ENCODE measurements at places on chromosomes 11 and 22.

DNA sequence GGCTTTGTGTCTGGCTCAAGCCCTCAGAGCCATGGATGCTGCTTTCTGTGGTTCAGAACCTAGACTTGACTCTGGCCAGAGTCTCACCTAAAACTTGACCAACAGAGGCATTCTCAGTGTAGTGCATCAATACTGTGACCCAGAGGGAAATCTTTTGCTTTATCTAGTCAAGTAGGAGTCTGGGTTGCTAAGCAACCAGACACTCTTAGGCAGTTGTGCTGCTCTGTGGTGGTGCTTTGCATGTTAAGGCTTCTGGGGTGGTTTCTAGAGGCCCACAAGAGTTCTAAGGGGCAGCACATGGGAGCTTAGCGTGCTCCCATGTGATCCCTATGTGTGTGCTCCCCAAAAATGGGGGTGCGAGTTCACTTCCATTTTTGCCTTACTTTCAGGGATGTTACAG is 224.6 kb upstream of the PLET1 start:
- no peak for DNase-seq

- DNase-seq, result no peak
These were observed 2.1 kb downstream of the OR5B21 start for GRCh38 chr11:58505849-58506248.

- DNase-seq, result no peak
These were observed 62.1 kb upstream of the NUP50 start for GRCh38 chr22:45101515-45102227.

DNA sequence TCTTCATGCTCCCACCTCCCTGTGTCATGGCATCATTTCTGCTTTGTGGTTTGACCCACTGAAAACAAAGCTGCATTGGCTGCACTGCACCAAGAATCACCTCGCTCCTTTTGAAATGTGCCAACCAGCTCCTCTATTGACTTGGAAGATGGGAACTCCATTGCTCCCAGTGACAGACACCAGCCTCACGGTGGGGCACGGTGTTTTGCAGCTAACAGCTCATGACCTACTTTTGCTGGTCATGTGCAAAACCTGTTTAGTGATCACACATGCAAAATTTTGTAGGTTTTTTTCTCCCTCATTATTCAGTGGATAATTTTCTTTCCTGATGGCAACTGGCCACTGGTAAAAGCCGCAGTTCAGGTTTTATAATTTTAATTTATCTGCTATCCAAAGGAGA is 36.8 kb downstream of the ARFGAP2 start:
- no peak for DNase-seq

- no peak for DNase-seq
These were observed 16.1 kb upstream of the PCF11 start for GRCh38 chr11:83140691-83141455.

DNA sequence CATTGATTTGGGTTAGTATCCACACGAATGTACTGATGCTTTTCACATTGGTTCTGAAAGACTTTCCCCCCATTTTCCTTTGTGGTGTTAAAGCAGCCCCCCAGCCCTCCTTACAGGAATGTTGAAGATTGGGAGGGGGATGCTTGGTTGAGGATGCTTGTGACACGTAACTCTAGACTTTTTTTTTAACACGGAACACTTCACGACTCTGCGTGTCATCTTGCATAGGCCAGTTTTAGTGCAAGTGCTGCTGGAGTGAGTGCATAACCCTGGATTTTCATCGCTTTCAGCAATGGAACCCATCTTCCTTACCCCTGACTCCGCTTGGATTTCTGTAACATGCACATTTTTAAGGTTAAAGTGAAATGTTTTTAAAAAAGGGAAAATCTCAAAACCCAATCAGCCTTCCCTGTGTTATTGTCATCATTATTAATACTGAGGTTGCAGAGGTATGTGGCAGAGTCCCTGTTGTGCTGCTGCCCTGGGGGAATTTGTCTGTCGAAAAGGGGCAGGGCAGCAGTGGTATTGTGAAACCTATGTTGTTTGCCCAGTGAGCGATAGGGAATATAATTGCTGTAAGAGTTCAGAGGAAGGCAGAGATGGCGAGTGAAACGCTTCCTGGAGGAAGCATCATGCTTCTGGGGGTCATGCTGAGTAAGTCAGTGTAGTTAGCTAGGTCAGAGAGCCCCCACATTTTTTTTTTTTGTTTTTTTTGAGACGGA is 12.1 kb downstream of the CECR2 start:
- no peak for DNase-seq

DNA sequence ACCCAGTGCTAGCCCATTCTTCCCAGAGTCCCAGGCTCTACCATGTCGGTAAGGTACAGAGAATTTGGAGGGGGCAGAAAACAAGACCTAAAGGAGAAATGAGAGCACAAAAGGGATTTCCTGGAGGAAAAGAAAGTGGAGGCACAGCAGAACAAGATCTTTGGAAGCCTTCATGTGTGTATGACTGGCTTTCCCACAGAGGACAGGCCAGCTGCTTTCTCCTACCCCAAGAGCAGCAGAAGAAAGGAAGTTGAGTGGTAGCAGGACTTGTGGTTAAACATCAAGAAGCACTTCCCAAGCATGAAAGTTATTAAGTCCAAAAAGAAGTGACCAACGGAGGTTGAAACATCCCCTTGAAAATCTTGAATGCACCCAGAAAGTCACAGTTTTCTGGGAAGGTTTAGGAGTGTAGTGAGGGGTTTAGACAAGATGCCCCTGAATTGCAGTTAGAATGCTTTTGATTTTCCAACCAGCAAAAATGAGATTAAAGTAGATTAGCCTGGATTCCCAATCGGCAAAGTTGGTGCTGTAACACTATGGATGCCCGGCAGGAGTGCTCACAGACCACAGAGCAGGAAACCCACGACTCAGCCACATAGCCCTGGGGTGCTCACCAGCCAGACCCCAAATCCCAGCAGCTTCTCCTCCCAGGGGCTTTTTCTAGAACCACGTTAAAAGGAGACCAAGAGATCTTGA is 608 bp downstream of the TMPRSS13 start:
- no peak for DNase-seq

DNA sequence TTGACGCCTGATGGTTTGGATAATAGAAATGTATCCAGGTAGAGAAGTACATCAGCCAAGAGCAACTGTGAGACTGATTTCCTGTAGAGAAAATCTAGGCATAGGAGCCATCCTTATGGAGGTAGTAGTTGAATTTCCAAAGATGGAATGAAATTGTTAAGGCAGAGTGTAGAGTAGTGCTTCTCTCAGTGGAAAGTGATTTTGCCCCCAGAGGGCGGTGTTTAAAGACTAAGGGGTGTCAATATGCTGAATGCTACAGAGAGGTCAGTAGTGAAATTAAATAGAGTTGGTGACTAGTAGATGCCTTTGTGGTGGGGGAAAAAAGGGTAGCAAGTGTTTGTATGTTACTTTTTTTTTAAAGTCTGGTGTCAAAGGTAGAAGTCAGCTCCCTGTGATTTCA is 54.5 kb downstream of the TRIM44 start:
- no peak for DNase-seq

- no peak for DNase-seq
These were observed 538.1 kb downstream of the SOX6 start for GRCh38 chr11:15818132-15818842.

DNA sequence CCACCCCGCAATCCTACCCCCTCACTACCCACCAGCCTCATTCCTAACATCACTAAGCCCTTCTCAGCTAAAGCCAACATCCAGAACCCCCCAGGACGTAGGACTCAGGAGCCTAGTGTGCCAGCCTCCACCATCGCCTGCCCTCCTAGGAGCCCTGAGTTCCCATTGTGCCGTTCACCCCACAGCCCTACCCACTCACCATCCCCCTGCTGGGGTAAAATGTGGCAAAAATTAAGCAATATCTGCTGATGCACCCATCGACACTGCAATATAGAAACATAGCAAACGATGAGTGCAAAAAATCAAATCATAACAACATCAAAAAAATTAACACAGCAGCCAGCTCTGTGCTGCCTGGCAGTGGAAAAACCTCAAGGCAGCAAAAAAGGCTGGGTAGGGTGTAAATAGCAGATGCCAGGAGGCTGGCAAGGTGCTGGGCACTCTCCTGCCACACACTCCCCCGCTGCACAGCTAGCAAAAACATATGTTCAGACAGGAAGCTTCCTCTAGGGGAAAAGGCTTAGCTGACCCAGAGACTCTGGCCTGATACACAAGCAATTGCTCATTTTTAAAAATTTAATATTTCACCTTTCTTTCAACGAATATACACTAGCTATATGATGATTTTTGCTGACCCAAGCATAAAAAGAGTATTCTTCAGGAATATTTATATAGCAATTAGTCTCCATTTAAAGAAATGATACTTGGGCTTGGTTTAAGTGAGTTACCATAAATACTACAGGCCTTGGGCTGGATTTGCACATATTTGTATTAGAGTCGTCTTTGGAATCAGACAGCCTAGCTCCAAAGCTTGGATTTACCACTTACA is 33.8 kb downstream of the PRDM10 start:
- DNase-seq, result no peak

- peak; percentile 33 for DNase-seq
These were observed 41.1 kb downstream of the GRAMD4 start for GRCh38 chr22:46661221-46661851.

- DNase-seq, result no peak
These were observed 8.4 kb downstream of the TOP3B start for GRCh38 chr22:21974058-21974649.

DNA sequence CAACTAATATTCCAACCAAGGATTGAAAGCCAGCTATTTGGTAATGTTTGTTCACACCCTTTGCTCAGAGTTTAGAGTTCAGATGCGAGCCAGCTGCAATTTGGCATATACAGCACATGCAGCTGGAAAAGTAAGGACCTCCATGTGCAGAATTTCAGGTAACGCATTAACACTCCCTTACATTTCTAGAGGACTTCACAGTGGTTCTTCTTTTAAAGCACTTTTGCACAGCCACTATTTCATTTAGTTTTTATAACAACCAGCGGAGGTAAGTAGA is 3.4 kb downstream of the POU2AF3 start:
- DNase-seq, result no peak

DNA sequence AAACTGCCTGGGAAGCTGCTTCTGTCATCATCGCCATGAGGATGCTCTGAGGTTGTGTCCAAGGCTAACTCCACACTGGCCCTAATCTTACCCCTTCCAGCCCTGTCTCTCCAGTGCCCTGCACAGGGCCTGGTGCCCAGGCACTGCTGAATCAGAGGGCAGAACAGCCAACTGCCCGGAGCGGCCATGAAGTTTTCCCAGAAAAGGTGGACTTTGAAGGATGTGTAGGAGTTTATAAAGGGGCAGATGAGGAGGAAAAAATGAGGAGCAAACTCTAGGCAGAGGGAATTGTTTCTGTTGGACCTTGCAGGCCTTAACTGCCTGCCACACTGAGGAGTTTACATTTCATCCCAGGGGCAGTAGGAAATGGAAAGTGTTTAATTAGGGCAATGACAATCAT is 39.4 kb upstream of the TCF20 start:
- no peak for DNase-seq

DNA sequence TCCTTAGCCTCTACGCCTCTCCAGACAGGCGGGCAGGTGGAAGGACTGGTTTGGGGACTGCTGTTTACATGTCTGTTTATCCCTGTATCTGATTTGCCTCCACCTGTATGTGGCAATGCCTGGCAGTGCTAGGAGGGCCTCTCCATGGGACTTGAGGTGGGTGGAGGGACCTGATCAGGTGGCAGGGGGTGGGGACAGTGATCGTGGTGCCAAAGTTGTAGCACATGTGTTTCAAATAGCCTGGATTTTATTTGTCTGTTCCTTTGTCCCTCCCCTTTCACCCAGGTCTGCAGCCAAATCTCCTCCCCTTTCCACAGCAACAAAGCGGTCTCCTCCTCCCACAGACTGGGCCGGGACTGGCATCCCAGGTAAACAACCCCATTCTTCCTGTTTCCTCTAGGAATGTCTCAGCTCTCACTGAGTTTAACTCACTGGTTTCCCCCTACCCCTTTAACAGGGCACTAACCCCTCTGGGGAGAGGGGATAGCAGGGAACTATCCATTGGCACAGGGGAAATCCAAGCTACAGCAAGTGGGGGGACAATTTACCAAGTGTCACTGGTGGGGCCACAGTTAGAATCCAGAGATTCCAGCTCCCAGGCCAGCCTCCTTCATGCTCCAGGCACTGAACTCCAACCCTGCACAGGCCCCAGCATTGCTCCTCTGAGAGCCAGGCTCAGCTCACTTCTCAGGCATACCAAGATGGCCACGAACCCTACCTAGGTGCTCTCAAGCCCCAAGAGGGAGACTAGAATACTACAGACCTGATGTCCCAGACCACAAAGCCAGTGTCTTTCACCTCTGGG is 22.9 kb upstream of the TLCD5 start:
- no peak for DNase-seq

- no peak for DNase-seq
These were observed 12.3 kb upstream of the MARK2 start for GRCh38 chr11:63826471-63827190.

DNA sequence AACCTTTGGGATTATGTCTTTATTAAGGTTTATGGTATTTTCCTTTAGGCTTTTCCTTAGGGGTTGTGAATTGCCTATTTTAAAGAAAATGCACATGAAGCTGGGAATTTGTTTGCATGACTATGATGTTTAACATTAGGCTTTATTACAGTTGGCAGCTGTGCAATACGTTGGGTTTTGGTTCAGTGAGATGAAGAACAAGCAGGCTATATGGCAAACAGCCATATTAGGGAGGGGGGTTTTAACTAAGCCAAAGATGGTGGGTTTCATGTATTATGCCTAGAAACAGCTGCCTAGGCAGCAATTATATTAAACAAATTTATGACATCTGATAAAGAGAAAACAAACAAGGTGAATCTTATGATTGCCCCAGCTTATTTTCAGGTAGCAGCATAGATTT is 880.8 kb downstream of the FAM181B start:
- DNase-seq, result no peak

- DNase-seq, result peak; percentile 52
These were observed 61.9 kb downstream of the MED15 start for GRCh38 chr22:20569059-20570058.

DNA sequence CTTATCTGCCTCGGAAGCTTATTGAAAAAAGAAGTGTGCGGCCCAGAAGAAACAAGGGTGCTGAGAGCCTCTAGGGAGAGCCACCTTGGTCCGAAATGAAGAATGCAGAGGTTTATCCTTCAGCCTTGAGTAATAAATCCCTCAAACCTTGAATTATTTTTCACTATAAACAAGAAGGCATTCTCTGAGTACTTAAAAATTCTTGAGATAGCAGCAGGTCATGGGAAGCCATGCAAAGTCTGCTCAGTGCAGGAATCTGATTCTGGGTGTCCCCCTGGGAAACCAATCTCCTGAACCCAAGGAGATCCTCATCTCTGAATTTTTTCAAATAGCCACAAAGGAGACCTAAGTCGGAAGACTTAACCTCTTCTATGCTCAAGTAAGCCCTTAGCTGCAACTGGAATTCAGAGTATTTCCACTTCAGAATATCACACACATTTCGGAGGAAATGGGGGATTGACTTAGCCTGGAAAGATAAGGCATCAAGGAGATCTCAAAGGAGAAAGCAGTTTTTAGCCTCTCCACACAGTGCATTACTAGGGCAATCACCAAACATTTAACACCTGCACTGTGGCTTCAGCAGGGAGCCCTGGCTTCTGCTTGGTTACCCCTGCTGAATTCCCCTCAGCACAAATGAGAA is 365.0 kb downstream of the ETS1 start:
- DNase-seq, result no peak

Measured in stimulated activated effector memory CD8-positive, alpha-beta T cell treated with anti-CD3 and anti-CD28 coated beads, Interleukin-12 subunit alpha, Interleukin-12 subunit beta, amount 100 ng/mL, for 72 hours (primary cell).